ENCODE measurements at places on chromosomes 2 and 18. TPM values are rescaled to one million over a fixed set of nuclear protein-coding genes. Genes with fewer than 3 reads are reported as not detected.

GRCh38 chr18:59540346-59540745 is 156.9 kb downstream of the CCBE1 start:
- no peak for DNase-seq
- H3K36me3 ChIP-seq: no peaks in the 10 kb centered on the region
- no peak overlapping the region for H3K4me3 ChIP-seq
- H3K27me3 ChIP-seq: no peaks in the 10 kb centered on the region
- no peak overlapping the region for H3K27ac ChIP-seq
- no peaks in the 10 kb centered on the region for H3K4me1 ChIP-seq

GRCh38 chr2:239392688-239393387 is 8.0 kb downstream of the HDAC4 start:
- H3K4me3 ChIP-seq: no peak overlapping the region
- DNase-seq: no peak
- H3K36me3 ChIP-seq: no peaks in the 10 kb centered on the region

- DNase-seq: no peak
- H3K36me3 ChIP-seq: no peaks in the 10 kb centered on the region
- H3K27me3 ChIP-seq: no peaks in the 10 kb centered on the region
- no peak overlapping the region for H3K4me3 ChIP-seq
- H3K4me1 ChIP-seq: no peaks in the 10 kb centered on the region
Observed at GRCh38 chr2:214837466-214837865, 28.0 kb upstream of the BARD1 start.

- H3K4me3 ChIP-seq: no peak overlapping the region
- peaks cover 6% of the 10 kb centered on the region for H3K4me1 ChIP-seq
- no peaks in the 10 kb centered on the region for H3K36me3 ChIP-seq
Observed at GRCh38 chr2:167943897-167944296, 303.5 kb downstream of the STK39 start.

GRCh38 chr2:21231985-21232384 is 108.2 kb downstream of the TDRD15 start:
- no peak overlapping the region for H3K4me3 ChIP-seq
- H3K27me3 ChIP-seq: no peaks in the 10 kb centered on the region
- H3K4me1 ChIP-seq: peaks cover 5% of the 10 kb centered on the region
- no peak for DNase-seq

GRCh38 chr2:178844269-178844668 is 37.0 kb upstream of the TTN start:
- H3K27me3 ChIP-seq: no peaks in the 10 kb centered on the region
- DNase-seq: no peak

- no peak overlapping the region for H3K27ac ChIP-seq
- DNase-seq: no peak
- no peaks in the 10 kb centered on the region for H3K36me3 ChIP-seq
Observed at GRCh38 chr2:102514061-102514785, 41.2 kb downstream of the SLC9A4 start.

DNA sequence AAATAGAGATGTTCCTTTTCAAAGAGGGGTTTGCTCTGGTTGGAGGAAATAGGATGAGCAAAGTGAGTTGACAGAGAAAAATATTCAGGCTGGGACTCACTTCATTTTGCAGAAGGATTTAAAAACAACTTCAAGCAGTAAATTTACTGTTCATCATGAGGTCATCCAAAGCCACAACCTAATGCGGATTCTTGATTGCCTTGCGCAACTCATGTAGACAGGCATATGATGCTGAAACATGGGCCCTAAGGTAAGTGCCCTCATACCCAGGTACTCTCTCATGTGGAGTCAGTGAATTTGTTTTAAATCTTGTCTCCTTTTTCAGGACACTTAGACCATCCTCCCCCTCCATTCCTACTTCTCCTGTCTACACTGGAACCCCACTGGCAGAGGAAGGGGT is 51.9 kb upstream of the LYPD1 start:
- H3K4me1 ChIP-seq: no peaks in the 10 kb centered on the region
- no peak overlapping the region for H3K4me3 ChIP-seq
- no peak for DNase-seq
- H3K27ac ChIP-seq: no peak overlapping the region
- no peaks in the 10 kb centered on the region for H3K36me3 ChIP-seq
- H3K27me3 ChIP-seq: no peaks in the 10 kb centered on the region

DNA sequence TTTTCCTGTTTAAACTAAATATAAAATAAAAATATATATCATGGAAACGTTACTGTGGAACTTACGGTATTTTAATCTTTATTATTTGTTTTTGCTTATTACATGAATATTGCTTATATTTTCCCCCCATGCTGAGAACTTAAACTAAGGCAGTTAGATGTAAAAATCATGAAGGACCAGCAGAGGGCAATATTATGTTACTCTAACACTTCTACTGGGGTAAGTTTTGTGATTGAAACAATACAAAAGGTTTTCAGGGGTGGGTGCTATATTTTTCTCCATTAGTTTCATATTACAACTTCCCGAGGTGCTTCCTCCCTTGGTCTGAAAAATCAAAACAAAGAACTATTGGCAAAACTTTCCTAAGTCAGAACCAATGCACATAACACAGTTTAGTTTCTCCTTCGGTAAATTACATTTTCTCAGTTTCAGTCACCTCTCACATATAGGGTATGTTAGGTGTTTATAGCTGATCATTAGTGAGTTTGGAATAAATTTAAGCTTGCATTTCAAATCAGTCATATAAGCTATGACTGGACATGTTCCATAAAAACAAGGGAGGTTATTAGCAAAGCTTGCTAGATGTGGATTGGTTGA is 54.8 kb downstream of the ZNF407 start:
- no peaks in the 10 kb centered on the region for H3K27me3 ChIP-seq

DNA sequence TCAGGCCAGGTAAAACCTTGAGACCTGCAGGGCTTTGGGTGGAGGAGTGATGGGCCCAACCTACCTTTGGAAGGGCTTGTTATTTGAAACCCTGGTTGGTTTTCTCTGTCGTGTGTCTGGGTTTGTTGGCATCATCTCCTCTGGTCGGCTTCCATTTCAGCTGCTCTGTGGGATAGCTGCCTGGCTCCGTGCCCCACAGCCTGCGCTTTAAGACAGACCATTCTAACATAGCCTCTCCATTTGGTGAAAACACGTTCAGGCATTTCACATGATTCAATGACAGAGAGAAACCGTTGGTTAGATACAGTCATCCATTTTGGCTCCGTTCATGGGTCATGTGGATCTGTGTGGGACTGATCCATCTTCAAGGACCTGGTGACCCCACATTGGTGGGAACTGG is 37.0 kb upstream of the LYPD6B start:
- H3K4me1 ChIP-seq: peaks cover 3% of the 10 kb centered on the region
- H3K27me3 ChIP-seq: no peaks in the 10 kb centered on the region
- no peak overlapping the region for H3K27ac ChIP-seq
- no peaks in the 10 kb centered on the region for H3K36me3 ChIP-seq
- DNase-seq: no peak

DNA sequence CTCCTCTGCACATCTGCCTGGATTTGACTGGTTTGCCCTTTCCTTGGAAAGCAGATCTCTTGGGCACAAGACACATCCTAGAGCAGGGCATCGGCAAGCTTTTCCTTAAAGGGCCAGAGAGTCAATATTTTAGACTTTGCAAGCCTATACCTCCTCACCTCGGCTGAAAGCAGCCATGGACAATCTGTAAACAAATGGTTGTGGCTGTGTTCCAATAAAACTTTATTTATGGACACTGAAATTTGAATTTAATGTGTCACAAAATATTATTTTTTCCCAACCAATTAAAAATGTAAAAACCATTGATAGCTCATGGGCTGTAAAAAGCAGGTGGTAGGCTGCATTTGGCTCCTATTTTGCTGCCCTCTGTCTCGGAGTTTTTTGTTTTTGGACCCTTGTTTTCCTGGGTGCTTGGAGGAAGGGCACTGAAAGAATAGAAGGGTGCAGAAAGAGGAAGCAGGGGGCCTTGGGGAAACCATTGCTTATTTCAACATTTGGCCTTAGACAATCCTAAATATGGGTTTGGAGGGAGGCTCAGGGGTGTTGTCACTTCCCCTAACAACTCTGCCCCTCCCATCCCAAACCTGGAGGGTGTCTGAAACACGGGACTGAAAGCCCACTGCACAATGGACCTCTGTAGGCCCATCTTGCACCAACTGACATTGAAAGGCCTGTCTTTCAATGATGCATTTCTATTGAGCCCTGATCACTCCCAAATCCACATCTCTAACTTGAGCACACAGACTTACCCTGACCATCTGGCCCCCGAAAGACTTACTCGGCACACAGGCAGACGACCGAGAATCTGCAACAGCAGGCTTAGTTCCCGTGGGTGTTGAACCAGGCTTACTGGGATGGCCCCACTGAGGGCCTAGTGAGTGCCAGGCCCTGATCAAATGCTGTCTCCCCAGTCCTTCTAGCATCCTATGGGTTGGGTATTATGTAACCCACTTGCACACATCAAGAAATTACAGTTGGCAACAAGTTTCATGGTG is 7.1 kb upstream of the ZFP36L2 start:
- H3K4me1 ChIP-seq: peaks cover 8% of the 10 kb centered on the region

GRCh38 chr18:49731421-49731841 is 81.9 kb downstream of the ACAA2 start:
- no peaks in the 10 kb centered on the region for H3K27me3 ChIP-seq
- H3K36me3 ChIP-seq: no peaks in the 10 kb centered on the region
- H3K27ac ChIP-seq: no peak overlapping the region
- H3K4me3 ChIP-seq: no peak overlapping the region

The TNFRSF11A gene
- 2.4 TPM for total RNA-seq

The ZNF521 gene
- total RNA-seq: 46.9 TPM

The CGREF1 gene
- total RNA-seq: 6.6 TPM

The ARHGAP15 gene
- 2.2 TPM for total RNA-seq

The HOXD12 gene
- not detected for total RNA-seq

The EFR3B gene
- total RNA-seq: 3.6 TPM

The PLGLB1 gene
- total RNA-seq: 11.2 TPM

Data from testis (tissue), 5 donors.